SIG-M5 (cell line): ENCODE measurements at places on chromosomes 5 and 9.

GRCh38 chr9:86303316-86303975, 21.1 kb upstream of the ISCA1 start:
- no peak for DNase-seq

- DNase-seq = no peak
Measured at GRCh38 chr9:5144217-5144616, 41.2 kb downstream of the INSL6 start.

DNA sequence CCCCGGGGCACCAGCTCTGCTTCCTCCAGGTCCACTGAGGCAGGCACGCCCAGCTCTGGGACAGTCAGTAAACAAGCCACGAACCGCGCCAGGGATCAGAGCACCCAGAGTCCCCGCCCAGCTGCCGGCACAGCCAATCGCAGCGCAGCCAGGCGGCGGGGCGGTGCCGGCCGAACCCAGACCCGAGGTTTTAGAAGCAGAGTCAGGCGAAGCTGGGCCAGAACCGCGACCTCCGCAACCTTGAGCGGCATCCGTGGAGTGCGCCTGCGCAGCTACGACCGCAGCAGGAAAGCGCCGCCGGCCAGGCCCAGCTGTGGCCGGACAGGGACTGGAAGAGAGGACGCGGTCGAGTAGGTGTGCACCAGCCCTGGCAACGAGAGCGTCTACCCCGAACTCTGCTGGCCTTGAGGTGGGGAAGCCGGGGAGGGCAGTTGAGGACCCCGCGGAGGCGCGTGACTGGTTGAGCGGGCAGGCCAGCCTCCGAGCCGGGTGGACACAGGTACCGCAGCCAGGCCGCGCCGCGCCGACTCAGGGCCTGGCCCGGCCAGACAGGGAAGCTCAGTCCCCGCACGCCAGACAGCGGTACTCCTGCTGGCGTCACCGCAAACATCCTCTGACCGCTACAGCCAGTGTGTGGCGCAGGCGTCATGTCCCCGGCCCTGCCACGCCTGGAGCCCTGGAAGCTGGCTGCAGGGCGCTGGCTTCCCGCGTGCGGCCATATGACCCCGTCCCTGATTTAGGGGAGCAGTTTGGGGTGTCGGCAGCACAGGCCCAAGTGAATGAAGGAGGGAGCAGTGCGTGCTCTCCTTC, at the start of gene CTSL:
Gene CTSL, plus strand, starts transcription at position 220 of the 810 bp plus-strand sequence. CDS start 1,485 bp downstream, outside the sequence.
- DNase-seq = no peak

- DNase-seq = no peak
Measured at GRCh38 chr5:50406877-50407276, 34.2 kb downstream of the EMB start.

GRCh38 chr9:26527931-26528330, 364.7 kb downstream of the CAAP1 start:
- no peak for DNase-seq

DNA sequence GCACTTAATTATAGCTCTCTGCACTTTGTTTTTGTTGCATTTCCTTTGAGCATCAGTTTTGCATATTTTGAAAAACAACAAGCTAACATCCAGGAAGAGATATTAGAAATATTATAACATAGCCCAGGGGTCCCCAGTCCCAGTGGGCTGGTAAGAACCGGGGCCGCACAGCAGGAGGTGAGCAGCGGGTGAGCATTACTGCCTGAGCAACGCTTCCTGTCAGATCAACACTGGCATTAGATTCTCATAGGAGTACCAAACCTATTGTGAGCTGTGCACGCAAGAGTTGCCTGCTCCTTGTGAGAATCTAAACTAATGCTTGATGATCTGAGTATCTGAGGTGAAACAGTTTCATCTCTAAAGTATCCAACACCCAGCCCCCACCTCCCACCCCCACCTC, 675.9 kb upstream of the ZNF608 start:
- no peak for DNase-seq

DNA sequence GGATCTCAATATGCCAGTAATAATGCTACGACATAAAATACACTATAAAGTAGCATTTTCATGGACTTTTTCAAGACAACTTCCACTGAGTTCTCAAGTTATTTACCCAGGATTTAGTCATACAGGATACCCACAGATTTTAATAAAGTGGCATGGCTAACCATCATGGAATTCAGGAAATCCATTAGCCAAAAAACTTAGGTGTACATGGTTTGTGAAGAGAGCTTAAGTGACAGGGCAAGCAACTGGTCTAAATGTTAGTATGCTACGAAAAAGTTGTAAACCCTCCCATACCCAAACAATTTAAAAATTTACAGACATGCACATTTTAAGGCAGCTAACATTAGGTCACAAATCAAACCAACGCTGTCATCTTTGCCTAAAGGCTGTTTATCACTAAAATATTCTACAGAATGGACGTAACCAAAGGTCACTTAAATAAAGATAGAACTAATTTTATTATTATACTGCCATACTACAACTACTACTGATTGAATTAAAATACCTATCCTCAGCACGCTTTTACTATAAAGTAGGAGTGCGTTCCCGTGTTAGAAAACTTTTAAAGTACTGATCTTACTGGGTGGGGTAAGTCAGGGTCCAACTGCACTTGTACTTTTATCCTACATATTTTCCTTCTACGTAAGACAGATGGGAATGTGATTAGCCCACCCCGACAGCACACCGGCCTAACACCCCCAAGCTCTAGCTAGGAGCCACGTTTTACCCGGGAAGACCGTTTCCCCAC, 1.1 kb downstream of the UBTD2 start:
- DNase-seq = no peak

DNA sequence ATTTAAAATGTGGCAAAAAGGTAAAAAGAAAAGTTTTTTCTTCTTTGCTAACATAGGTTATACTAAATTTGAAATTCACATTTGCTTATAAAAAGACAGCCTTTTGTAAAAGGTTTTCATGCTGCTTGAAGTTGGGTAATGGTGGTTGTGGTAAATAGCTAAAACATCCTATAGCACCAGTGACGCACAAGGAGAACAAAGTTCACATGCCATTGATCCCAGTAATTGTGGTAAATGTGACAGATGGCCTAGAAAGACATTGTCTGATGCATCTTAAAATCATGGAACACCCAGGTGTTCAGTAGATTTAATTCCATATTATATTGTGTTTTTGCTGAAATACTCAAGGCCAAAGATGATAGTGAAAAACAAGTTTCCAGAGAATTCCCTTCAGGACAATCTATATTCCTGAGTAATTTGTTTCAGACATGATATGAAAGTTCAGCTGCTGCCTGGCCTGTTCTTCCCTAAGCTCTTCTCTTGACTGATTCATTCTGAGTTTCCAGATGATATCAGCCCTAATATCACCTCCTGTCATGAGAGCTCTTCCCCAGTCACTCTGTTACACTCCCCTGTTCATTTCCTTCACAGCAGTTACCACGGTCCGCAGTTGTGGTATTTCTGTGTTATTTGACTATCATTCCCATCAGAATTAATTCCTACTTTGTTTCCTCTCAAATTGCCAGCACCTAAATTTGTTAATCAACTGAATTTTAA, 4.6 kb upstream of the FBXL17 start:
- DNase-seq = no peak

- no peak for DNase-seq
Measured at GRCh38 chr5:140109759-140110645, 3.9 kb upstream of the PURA start.

- DNase-seq = no peak
Measured at GRCh38 chr9:87422999-87423398, 74.7 kb upstream of the DAPK1 start.

- DNase-seq = no peak
Measured at GRCh38 chr5:102873379-102873932, 118.4 kb downstream of the PAM start.

GRCh38 chr5:151113651-151114050, 32.8 kb upstream of the TNIP1 start:
- DNase-seq = no peak

- no peak for DNase-seq
Measured at GRCh38 chr5:175567954-175568353, 89.6 kb downstream of the SFXN1 start.

- no peak for DNase-seq
Measured at GRCh38 chr5:522899-523440, 1.3 kb downstream of the SLC9A3 start.

GRCh38 chr5:103724271-103724670, 161.7 kb upstream of the NUDT12 start:
- DNase-seq = no peak

- no peak for DNase-seq
Measured at GRCh38 chr9:124602632-124603031, 95.4 kb upstream of the NR5A1 start.

DNA sequence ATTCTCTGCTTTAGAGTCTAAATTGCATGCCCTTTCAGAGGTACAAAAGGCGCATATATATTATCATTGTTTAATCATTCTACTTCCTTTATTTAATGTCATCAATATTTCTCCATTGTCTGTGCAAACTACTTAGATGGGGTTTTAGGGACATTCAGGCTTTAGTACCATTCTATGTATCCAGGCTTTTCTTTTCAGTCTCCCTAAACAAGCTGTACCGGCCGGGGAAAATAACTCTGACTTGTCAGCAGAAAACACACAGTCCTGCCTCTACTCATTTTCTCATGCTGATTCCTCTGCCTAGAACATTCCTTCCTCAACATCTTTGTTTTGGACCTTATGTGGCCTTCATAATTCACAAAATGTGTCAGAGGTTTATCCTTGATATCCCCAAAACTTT, 392.1 kb upstream of the DAB2 start:
- no peak for DNase-seq

DNA sequence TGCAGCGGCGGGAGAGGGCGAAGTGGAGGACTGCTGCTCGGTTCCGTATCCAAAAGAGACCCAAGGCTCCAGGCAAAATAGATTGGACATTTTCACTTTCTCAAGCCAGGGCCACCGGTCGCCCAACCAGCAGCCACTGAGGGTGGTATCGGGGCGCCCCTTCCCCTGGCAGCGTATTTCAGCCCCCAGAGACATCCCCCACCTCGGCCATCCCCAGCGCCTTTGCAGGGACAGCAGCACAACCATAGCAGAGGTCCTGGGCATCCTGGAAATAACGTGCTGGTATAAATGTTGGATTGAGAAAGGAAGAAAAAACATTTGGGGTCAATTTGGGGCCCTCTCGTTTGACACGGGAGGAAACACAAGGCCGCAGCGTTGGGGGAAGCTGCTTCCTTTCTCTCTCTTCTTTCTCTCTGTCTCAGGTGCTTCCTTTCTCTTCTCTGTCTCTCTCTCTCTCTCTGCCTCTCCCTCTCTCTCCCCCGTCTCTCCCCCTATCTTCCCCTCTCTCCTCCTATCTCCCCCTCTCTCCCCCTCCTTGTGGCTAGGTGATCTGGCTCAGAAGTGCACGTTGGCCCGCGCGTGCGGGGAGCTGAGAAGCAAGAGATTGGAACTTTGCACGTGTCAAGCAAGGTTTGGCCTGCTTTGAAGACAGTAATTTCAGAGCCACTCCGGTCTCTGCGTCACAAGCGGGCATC, 624 bp upstream of the RETREG1 start:
- DNase-seq = no peak

- DNase-seq = no peak
Measured at GRCh38 chr5:9782826-9783560, 152.8 kb upstream of the TAS2R1 start.

- no peak for DNase-seq
Measured at GRCh38 chr9:116416421-116416820, 262.8 kb downstream of the PAPPA start.

DNA sequence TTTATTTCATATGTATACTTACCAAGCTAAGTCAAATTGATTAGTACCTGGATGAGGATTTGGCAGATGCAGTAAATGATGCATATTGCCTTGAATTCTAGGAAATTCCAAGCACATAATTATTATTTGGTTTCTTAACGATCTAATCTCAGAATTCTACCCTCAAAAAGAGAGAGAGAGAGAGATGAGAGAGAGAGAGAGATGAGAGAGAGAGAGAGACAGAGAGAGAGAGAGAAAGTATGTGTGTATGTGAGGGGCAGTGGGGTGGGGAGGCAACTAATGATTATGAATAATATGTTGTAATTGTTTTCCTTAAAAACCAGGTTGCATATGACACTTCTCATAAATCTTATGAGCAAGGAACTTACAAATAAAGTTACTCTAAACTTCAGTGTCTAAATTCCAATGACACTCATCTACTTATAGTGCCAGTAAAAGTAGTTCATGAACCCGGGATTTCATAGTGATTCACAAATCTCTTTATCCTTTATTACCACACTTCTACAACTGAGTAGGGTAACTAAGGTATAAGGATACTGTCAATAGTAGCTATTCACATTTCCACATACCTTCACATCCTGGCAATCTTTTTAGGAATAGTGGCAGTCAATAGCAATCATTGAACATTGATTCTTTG, 60.5 kb upstream of the EDIL3 start:
- no peak for DNase-seq

- DNase-seq = no peak
Measured at GRCh38 chr5:1827886-1828397, 26.7 kb downstream of the NDUFS6 start.

DNA sequence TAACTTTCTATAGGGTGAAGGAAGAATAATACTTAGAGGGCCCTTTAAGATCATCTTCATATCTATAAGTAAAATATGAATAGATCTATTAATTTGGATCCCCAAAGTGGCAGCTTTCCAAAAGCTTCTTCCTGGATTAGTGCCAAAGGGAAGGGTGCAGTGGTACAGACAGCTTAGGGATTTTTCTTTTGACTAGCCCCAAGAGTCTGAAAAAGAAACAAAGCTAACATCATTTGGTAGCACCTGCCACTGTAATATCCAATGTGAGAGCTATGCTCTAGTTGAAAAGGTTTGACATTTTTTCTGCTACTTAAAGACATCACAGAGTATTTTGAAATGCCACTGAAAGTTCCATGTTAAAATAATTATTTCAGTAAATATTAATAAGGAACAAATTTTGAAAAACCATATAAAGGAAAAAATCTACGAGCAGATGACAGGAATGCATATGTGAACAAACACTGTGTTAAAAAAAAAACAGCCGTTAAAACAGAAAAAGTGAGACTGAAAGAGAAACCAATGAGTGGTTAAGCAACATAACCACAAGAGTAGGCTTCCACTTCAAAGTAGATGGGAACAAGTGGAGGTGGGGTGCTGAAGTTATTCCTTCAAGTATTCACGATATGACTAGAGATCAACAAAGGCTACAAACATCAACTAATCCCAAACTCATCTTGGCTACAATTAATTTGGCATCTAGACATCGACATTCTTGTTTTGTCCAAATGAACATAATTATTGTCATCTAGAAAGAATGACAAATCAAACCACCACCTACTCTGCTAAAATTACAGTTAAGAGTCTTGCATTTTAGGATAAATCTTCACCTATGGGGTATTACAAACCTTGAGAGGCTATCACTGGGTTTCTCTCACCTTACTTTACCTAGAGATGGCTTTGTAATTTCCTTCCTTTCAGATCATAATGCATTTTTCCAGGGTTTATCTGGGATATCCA, 137.5 kb downstream of the CPLANE1 start:
- no peak for DNase-seq

GRCh38 chr9:37424204-37424685, 1.7 kb downstream of the GRHPR start:
- DNase-seq = no peak

GRCh38 chr5:177003649-177004048, 2.9 kb downstream of the UIMC1 start:
- DNase-seq = no peak

GRCh38 chr5:30928956-30929355, 264.5 kb upstream of the CDH6 start:
- no peak for DNase-seq

GRCh38 chr5:123856766-123857165, 344.8 kb downstream of the CSNK1G3 start:
- DNase-seq = no peak

- no peak for DNase-seq
Measured at GRCh38 chr9:87909310-87910041, 8.3 kb upstream of the SPATA31C1 start.

- DNase-seq = no peak
Measured at GRCh38 chr5:42719034-42719433, 37.6 kb upstream of the CCDC152 start.
